ENCODE measurements at places on chromosomes 11 and 22.

DNA sequence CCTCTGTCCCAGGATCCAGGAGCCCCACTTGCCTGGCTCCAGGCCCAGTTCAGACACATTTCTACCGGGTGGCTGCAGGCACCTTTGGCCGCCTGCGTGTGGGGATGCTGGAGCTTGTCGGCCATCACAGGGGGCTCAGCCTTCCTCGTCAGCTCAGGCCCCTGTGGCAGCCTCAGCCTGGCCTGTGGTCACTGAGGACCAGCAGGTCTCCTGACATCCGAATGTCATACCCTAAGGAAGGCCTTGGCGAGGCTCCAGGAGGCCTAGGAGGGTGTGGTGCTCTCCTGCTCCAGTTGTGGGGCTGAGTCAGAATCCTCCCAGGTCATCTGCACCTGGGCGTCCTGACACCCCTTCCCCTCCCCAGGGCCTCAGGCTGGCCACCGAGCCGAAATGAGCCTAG is 14.9 kb upstream of the SOX10 start:
- no peak for DNase-seq

- no peak for DNase-seq
Measured at GRCh38 chr11:1310772-1311468, 1.5 kb upstream of the TOLLIP start.

- DNase-seq: peak; percentile 29
Measured at GRCh38 chr22:49380828-49381114, 446.9 kb downstream of the BRD1 start.

DNA sequence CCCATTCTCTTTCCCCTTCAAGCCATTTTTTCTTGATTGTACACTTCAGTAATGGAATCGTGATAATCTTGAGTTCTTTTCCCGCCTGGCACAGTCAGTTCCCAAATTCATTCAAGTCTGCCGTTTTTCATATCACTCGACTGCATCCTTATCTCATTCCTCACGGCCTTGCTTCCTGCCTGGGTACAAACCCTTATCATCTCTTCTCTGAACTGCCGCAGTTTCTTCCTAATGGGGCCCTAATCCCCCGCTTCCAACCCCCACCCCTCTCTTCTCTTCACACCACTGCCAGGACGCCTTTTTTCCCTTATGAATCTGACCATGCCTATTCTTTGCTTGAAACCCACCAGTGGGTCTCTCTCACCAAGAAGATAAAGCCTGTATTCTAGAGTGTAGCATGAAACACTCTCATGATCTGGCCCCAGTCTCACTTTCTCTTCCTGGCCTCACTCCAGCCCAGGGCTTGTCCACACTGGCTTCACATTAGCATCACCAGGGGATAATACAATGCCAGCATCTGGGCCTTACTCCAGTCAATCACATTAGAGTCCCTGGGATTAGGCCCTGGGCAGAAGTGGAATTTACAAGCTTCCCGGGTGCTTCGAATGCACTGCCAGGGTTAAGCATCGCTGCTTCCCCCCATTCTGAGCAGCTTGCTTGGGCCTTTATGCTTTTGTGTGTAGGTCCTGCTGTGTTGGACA is 102.1 kb downstream of the FBXO7 start:
- no peak for DNase-seq

DNA sequence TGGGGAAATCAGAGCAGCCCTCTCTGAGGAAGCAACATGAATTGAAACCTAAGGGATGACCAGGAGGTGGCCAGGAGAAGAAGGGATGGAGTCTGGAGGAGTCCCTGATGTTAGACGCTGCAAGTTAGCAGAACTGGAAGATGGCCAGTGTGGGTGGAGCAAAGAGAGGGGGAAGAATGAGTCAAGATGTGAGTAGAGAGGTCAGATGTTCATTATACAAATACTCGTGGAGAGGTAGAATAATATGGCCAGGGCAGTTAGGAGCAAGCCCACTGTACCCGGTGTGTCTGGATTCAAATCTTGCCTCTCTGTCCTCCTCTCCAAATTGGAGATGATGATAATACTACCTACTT is 242.0 kb downstream of the TENM4 start:
- DNase-seq: no peak

GRCh38 chr22:29310863-29311339 is 4.5 kb downstream of the GAS2L1 start:
- peak; percentile 49 for DNase-seq

DNA sequence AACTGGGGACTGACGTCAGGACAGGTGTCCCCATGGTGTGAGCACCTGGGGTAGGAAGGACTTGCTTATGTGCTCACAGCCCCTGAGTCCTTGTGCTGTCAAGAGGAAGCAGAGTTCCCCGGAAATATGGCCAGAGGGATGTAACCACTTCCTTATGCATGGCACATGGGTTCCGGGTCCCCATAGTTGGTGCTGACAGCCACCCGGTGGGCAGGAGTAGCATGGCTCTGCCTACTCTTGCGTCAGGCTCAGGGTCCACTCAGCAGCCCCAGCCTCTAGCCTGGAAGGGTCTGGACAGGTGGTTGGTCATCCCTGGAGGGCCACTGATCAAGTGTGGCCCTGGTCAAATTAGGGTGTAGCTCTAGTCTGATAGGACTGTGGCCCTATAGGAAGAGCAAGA is 42.8 kb upstream of the CCND1 start:
- no peak for DNase-seq

DNA sequence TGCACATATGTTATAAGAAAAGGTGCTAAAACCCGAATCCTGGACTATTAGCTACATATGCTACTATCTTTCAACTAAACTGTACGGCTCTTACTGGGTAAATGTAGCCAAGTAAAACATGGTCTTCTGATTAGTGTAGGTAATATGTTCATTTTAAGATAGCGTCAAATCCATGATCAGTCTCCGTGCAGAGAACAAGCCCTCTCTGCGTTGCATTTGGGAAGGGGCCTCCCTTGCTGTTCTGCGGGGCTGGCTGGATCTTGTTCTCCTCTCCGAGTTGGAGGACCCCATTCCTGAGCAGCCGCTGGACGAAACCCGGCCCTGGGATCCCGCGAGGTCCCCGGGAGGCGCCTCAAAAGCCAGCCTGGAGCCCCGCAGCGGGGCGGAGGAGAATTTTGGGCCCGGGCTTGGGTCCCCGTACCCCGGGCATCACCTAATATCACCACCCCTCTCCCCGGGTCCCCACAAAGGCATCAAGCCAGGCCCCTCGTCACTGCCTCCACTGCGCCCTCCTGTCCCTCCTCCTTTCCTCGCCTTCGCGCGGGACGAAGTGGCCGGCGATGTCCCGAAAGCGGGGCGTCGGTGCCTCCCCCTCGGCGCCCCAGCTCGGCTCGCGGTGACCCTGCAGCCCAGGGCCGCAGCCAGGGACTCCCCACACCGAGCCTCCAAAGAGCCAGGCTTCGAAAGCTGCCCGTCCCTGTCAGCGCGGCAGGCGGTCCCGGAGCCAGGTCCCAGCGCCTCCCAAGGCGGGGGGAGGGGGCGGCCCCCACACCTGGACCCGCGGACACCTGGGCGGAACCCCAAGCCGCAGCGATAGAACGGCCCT is 54.5 kb upstream of the FBXO3 start:
- no peak for DNase-seq

GRCh38 chr22:23038334-23038642 is 32.0 kb upstream of the GNAZ start:
- no peak for DNase-seq

DNA sequence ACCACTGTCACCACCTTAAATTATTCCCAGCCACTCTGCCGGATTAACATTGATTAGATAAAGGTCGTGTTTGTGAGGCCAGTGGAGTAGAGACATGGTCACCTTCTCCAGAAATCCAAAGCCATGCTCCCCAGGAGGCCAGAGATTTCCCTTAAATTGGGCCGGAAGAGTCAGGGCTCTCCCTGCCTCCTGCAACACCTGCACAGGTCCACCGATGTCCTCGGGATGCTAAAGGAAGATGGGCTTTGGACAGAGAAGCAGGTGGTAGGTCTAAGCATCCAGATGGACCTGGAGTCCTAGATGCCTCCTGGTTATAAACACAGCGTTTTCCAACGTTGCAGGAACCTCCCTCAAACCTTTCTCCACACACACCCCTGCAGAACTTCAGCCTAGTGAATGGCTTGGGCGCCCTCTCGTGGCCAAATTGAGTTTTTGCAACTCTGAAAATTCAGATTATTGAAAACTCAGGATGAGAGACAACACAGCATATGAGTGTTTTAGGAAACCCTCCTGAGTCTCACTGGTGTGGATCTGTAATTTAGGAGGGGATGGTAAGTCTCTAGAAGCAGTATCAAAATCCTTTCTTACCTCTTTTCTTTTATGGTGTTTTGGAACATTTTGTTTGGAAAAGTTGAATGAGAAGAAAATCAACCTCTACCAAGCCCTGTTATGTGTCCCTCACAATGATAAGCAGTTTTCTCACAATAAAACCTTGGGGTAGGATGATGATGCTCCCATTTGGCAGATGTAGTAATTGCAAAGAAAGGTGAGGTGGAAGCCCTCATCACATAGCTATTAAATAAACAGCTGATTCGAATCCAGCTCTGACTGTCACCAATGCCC is 109.6 kb downstream of the RRAS2 start:
- peak; percentile 66 for DNase-seq

All from NCI-H2081 (cell line).